Urinary bladder (tissue), 4 donors: ENCODE measurements at places on chromosomes 7 and 10.

DNA sequence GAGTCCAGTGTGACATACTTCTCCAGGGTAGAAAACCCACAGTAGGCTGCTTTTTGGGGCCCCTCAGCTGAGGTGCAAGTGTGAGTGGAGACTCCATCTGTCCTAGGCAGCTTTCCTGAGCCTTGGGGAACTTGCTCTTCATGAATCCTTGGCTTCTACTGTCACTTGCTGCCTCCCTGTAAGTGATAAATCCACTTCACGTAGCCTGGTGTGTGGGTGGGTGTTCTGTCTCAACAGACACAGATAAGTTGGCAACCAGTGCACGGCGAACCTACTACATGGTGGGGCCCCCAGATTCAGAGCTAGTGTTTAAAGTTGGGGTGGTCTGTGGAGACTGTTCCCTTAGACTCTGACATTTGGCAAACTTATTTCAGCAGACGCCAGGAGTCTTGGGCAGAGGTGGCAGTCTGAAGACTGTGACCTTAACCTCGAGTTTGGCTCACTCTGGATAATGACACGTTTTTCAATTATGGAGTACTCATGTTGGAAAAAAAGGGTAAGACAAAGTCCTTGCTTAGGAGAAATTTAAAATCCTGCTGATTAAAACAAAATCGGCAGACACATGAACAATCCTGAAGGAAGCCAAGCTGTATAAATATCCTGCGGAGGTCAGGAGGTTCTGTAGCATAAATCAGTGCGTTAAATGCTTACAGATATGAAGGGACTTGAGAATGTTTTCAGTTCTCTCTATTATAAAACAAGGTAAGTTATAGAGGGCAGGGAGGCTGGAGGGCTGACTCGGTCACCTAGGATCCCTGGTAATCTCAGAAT, 376.9 kb downstream of the PHTF2 start:
- DNase-seq: no peak

DNA sequence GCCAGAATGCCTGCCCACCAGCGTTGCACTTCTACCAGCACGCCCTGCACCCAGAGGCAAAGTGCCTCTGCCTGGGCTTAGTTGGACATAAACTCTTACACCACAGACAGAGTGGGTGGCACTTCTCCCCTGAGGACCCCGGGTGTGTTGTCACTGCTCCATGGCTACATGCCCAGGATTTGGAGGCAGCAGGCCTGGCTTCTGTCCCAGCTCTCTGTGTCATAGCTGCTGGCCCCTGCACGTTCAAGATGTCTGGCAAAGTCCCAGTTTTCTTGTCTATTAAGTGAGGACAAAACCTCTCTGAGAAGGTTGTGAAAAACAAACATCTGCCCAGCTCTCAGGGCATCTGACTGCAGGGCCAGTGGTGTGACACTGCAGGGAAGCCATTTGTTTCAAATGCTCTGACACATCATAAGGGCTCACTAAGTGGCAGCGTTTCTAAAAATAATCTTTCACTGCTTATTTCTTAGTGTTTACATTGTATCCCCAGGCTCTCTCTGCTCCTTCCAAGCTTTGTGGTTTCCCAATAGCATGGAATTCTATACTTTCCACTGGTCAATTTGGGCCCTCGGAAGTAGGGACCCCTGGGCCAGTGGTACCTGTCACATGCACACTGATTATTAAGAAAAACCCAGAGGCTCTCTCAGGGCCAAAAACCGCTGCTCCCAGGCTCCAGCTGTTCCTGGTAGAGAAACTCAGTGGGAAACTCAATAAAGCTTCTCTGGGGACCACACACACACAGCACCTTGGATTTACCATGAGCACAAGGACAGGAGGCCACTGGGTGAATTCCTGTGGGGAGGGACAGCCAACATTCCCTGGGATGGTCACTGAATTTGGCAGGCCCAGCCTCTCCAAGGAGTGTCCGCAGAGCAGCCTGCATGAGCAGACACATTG, 86.2 kb upstream of the ANLN start:
- peak; percentile 80 for DNase-seq

GRCh38 chr7:115475761-115476385, 554.0 kb downstream of the MDFIC start:
- no peak for DNase-seq

DNA sequence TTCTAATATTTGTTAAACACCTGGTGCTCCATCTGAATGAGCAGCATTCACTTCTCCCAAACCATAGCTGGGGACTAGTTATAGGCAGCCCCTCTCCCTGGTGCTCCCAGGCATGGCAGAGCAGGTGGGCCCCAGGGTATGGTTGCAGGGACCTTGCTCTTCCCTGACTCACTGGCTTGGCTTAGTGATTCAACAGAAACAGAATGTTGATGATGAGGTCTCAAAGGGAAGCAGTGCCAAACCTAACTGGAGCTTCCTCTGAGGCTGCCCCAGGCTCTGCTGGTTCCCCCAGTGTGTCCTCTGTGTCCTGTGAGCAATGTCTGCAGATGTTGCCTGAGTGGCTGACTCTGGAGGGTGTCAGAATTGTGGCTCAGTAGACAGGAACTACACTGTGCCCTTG, 3.7 kb downstream of the GPR26 start:
- DNase-seq: no peak

DNA sequence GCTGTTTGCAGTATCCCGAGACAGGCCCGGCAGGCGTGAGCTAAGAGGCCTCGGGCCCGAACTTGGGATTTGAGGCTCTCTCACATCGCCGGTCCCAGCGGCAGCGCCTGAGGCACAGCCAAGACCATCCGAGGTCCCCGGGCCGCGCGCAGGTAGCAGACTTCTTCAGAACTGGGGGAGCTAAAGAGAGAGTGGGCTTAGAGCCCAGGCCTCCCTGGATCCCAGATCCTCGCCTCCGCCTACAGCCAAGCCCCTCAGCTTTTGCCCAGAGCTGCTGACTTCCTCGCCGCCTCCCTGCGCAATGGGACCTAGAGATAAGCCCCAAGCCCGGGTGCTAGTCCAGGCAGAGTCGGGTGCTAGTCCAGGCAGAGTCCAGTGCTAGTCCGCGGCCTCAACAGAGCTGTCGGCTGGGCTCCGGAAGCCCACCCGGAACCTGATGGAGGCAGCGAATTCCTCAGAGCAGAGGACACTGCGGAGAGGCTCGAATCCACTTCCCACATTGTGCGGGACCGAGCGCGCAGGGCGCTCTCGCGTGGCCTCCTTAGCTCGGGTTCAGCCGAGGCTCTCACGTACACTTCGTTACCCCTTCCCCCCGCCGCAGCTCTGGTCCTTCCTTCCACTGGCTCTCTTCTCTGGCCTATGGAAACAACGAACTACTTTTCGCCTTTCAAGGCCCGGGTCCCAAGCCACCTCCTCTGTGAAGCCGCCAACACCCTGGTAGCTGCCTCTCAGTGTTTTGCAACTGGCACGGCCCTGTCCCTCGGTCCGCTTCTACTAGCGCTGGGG, 5.8 kb downstream of the LBX1 start:
- no peak for DNase-seq

- no peak for DNase-seq
Measured at GRCh38 chr7:51246258-51247245, 70.1 kb downstream of the COBL start.

DNA sequence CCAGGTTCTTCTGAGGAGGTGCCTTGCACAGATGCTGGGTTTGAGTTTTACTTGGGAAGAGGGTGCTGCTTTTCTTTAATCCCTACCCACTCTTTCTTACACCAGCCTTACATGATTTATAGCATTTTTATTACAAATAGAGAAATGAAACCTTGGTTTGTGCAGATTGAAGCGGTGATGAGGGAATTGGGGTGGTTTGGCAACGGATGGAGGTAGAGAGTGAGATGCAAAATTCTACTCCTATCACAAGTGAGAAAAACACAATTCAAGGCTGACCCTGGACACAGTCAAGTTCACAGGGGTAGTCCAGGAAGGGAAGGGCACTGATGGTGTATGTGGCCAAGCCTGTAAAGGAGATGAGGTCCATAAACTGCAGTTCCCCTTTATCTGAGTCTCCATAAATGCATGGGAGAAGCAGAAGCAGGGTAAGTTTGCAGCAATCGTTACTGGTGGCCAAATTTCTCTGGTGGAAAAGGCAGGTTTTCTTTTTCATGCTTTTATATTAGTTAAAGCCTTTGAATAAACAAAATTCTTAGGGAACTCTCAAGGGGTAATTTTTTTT, 214.3 kb downstream of the JAZF1 start:
- DNase-seq: no peak

DNA sequence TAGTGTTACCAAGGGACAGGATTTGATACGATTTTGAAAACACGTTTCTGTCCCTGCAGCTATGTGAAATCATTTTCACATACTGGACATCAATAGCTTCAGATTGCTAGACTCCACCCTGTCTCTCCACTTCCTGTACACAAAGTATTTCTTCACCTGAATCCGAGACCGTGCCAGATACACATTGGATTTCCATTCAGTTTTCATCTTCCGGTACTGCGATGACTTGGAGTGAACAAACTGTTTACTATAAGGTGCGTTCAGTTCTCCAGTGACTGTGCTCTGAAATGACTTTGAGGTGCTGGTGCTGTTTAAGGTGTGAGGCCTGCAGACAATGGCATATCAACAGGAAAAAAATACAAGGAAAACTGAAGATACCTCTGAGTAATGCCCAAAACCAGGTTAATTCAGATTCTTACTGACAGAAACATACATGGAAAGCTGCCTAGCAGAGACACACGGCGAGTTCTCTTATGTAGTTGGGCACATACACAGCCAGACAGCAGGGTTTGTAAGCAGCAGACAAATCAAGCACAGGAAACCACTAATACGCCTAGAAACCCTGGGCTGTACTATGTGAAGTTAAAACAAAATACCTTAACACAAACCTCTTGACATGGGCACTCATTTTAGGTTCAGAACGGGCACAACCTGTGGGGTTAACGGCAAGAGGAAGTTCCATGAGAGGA, 119.2 kb downstream of the GALNT11 start:
- DNase-seq: no peak

GRCh38 chr7:916291-916941, 38.1 kb downstream of the ADAP1 start:
- no peak for DNase-seq

DNA sequence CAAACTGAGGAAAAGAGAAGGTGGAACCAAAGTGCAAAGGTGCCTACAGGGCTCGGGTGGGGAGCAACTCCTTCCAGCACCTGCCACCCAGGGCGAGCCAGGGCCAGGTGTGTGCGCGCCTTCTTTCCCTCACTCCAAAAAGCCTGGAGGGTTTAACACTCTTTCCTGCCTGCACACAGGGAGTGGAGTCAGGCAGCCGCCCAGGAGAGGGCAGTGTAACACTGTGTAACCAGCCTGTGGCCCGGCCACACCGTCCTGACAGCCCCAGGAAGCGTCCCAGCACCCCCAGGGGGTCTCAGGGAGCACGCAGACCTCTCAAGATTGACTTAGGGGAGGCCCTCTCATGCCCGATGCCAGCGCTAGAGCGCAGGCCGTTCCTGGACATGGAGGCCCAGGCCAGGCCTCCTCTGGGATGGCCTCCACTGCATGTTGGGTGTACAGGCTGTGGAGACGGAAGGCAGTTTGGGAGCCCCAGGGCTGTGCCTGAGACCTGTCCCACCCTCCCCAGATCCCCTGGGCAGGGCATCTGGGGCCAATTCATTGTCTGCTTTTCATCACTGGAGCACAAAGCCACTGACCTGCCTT, 13.4 kb downstream of the BRI3 start:
- DNase-seq: no peak
